Endothelial cell (in vitro differentiated cells): ENCODE measurements at places on chromosomes 11 and 22.

GRCh38 chr11:86151174-86152005 is 82.5 kb upstream of the PICALM start:
- no peak for DNase-seq

GRCh38 chr22:24437091-24437490 is 9.7 kb downstream of the ADORA2A start:
- no peak for DNase-seq

DNA sequence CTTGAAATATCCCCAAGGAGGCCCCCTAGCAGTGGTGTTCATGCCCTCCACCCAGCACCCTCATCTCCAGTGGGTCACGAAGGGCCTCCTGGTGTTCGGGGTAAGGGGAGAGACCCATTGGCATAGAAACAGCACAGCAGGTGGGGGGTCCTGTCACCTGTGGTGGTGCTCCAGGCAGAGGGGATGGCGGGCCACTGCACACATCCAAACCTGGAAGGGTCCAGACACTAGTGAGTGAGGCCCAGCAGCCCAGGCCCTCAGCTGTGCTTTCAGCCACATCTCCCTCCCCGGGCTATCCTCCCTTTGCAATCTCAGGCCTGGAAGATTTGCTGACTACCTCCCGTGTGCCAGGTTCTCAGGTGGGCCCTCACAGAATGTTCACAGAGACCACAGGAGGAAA is 59.4 kb upstream of the LYVE1 start:
- DNase-seq: no peak

GRCh38 chr22:44461614-44462013 is 36.4 kb downstream of the RTL6 start:
- DNase-seq: no peak

- DNase-seq: no peak
Measured at GRCh38 chr11:102318469-102318868, 1.2 kb downstream of the BIRC3 start.

DNA sequence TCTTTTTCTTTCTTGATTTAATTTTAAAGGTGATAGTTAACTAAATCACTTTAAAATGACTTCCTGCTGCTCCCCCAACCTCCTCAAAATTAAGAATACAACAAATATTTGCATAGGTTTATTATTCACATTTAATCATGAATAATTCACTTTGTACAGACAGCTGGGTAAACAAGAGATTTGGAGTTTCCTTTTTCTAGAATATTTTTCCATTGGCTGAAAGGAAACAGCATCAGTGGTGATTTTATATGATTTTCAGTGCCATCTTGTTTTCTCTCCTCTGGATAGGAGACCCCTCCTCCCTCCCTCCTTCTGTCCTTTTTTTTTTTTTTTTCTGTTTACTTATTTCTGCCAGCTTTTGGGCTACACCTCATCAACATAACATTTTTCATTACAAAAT is 60.5 kb downstream of the LIF start:
- DNase-seq: no peak

GRCh38 chr11:33655842-33656600 is 44.6 kb downstream of the C11orf91 start:
- no peak for DNase-seq

GRCh38 chr11:89536926-89537325 is 45.8 kb upstream of the NOX4 start:
- DNase-seq: no peak

DNA sequence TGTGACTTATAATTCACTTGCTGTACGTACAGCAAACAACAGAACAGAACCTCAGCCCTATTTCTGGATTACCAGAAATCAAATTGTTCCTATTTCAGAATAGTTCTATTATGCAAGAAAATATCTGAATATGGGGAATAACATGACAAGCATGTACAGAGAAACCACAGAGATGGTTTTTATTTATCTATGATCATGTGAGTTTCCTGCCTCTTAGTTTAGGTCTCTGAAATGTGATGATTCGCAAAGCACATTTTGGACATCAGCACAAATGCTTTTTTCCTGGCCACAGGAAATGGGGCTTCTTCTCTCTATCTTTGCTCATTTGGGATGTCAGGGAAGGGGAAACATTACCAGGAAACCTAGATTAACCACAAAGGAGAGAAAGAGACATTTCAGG is 266.7 kb upstream of the CTSC start:
- DNase-seq: no peak

DNA sequence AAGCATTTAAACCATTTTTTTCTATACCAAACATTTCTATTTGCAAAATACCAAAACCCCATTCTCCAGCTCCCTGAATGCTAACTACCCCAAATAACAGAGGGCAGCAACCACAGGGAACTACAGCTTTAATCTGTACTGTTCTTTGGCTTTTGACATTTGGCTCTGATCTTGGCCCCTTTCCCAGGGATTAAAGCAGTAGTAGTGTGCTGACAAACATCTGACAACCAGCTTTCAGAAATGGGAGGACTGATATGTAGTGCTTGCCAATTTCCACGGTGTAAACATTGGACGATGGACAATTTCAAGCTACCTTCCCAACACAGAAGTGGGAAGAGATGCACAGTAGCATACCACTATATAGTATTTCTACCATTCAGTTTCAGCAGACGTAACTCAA is 88.4 kb upstream of the TEAD1 start:
- DNase-seq: no peak

DNA sequence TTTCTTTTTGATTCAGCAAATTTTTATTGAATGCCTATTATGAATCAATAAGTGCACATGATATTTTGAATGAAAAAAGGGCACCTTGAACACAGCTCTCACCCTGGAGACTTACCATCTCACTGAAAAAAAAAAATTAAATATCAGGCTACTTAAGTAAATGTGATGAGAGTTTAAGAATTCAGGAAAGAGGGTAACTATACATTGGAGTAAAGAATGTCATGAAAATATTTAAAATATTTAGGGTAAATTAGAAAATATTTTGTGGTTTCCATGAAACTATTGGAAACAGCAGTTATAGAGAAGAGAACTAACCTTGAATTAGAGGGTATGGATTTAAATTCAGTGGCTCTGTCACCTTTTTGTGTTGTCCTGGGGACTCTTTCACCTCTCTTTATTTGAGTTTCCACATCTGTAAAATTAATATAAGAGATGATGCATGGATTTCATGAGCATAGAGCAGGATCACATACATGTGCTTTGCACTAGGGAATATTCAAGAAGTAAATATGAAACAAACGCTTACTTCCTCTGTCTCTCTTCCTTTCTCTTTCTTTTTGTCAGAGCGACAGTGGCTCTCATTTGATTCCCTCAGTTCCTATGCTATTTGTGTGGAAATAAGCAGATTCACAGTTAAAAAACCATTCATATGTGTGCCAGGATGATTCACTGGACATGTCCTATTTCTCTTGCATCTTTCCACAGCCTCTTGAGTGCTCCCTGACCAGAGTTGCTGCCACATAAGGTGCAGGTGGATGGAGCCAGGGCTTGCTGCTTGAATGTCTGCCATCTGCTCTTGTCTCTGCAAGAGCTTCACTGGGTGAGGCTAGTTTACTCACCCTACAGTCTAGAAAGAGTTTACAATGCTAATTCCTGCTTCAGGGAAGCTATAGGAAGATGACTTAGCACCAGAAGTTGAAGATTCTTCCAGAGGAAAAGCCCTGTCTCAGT is 533.1 kb downstream of the ETS1 start:
- no peak for DNase-seq

GRCh38 chr22:29093501-29094300 is 20.9 kb downstream of the KREMEN1 start:
- no peak for DNase-seq

- DNase-seq: no peak
Measured at GRCh38 chr11:43505171-43505570, 146.5 kb downstream of the TTC17 start.

GRCh38 chr11:120108154-120108784 is 29.6 kb downstream of the TRIM29 start:
- peak; percentile 86 for DNase-seq

DNA sequence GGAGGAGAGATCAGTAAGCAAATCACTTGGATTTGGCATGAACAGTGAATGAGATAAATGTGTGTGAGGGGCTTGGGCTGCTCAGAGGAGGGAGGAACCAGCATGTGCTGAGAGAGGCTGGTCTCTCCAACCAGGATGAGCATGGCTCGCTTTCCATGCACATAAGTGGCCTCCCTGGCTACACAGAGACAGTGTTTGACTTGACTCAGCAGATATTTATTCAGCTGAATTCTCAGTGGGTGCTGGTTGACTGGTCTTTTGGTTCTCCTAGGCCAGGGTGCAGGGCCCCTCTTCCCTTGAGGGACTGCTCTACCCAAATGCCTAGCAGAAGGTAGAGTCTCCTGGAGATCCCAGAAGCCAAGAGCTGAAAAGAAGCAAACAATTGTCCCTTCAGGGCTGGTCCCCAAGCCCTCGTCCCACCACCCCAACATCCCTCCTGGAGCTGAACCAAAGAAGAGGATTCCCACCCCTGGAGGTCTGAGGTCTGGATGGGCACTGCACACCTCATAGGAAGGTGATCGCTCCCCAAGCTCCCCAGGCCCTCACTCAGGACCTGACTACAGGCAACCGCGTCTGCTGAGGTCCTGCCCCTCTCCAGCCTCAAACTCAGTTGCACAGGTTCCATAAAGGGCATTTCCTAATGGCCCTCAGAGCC is 3.3 kb upstream of the TRIM29 start:
- no peak for DNase-seq

- peak; percentile 16 for DNase-seq
Measured at GRCh38 chr22:38569181-38569971, 607 bp downstream of the DMC1 start.
